Naive thymus-derived CD4-positive, alpha-beta T cell (primary cell): ENCODE measurements at places on chromosomes 2 and 18. TPM values are rescaled to one million over a fixed set of nuclear protein-coding genes. Genes with fewer than 3 reads are reported as not detected.

TMEM185B gene
- total RNA-seq = 14.9 TPM

DUSP19 gene
- total RNA-seq = 1.2 TPM

FAHD2A gene
- total RNA-seq = 33.7 and 34.8 TPM in 2 replicates

POTEC gene
- total RNA-seq = not detected

TTC32 gene
- total RNA-seq = 58.0 TPM

CYP27A1 gene
- total RNA-seq = 4.2 TPM

DNER gene
- not detected for total RNA-seq

TNFAIP6 gene
- 0.34 TPM for total RNA-seq
